Hematopoietic multipotent progenitor cell treated with erythropoietin and hydrocortisone succinate and interleukin-3 and kit ligand, for 8 days (in vitro differentiated cells): ENCODE measurements at places on chromosomes 3 and 15.
A peak's percentile ranks its signal among the peaks of the same experiment; 100 is the strongest.

GRCh38 chr3:150763841-150764483, 993 bp upstream of the SIAH2 start:
- DNase-seq, result no peak

DNA sequence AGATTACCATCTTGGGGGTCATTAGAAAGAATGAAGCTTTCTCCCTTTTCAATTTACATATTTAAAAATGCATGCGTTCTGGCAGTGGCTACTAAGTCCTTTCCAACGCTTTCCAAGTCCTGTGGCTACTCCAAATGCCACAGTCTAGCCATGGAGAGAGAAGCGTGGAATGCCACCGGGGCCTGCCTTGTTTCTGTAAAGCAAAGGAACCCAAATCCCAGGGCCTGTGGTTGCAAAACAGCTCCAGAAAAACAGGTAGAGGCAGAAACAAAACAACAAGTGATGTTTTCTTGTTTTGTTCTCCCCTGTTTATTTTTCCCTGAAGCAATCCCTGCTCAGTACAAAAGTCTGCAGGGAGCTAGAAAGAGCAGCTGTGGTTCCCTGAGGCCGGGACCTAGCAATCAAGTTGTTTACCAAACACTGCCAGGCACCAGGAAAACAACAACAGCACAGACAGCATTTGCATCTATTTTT, 85.5 kb downstream of the FOXP1 start:
- DNase-seq, result no peak

GRCh38 chr3:193333229-193333628, 45.3 kb downstream of the ATP13A5 start:
- no peak for DNase-seq

DNA sequence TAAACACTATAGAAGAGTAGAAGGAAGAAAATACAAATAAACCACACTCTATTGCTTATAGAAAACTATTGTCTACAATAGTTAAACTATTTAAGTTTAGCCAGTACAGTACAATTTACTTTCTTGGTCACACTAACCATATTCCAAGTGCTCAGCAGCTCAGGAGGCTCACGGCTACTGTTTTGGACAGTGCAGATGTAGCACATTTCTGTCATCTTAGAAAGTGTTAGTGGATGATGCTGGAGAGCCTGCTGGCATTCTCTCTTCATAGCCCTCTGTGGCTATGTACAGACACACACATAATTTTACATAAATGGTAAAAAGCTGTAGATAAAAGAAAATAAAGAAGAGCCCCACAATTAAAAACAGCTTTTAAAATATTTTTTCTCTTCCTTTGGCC, 23.8 kb downstream of the NUDT16 start:
- no peak for DNase-seq

- no peak for DNase-seq
Observed at GRCh38 chr3:33392703-33393125, 47.5 kb downstream of the UBP1 start.

- no peak for DNase-seq
Observed at GRCh38 chr3:152960684-152961083, 125.8 kb downstream of the P2RY1 start.

- DNase-seq, result no peak
Observed at GRCh38 chr3:114308830-114309229, 15.0 kb downstream of the TIGIT start.

- DNase-seq, result no peak
Observed at GRCh38 chr3:100075196-100075595, 39.1 kb downstream of the FILIP1L start.

- no peak for DNase-seq
Observed at GRCh38 chr15:99122831-99123712, 18.2 kb downstream of the SYNM start.

DNA sequence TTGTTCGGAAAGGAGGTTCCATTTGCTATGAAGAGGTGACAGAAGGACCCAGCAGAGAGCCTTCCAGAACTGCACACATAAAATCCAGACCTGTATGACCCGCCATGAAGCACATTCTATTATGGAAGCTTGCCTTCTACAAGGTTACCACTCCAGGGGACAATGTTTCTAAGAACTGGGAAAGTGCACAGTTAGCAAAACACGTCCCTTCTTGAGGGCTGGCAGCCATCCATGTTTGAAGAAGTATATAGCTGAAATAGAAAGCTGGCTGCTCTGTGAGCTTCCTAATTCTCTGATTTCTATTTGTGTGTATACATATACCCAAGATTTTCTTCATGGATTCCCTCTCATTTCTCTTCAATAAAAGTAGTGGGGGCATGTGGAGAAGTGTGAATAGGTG, 74.6 kb downstream of the CNTN3 start:
- DNase-seq, result no peak

GRCh38 chr15:40088929-40089755, 19.5 kb downstream of the BMF start:
- DNase-seq, result no peak

DNA sequence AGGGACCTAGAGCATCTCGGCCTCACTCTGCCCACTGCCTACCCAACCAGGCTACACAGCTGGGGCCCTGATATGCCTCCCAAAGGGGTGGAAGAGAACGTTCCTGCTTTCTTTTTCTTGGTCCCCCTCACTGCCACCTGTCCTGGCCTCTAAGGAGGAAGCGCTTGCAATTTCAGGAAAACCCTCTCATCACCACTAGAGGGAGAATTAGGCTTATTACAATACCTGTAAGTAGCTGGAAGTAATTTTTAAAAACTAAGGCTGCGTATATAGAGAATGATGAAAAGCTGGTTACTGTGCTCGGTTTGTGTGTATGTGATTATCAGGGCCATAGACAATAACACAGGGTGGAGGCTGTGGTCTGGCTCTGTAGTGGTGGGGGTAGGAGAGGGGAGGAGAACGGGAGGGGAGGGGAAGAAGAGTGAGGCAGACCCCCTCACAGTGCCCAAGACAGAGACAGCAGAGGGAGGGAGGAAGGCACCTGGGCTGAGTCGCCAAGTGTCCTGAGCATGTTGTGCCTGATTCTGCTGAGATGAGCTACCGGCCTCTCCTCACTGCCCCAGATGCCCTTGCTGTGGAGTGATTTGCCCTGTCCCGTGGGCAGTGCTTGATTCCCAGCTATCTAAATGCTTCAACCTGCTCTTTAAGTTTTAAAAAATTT, 3.3 kb downstream of the GABRG3 start:
- peak; percentile 7 for DNase-seq

- DNase-seq, result no peak
Observed at GRCh38 chr15:98296653-98297052, 336.1 kb downstream of the ARRDC4 start.

DNA sequence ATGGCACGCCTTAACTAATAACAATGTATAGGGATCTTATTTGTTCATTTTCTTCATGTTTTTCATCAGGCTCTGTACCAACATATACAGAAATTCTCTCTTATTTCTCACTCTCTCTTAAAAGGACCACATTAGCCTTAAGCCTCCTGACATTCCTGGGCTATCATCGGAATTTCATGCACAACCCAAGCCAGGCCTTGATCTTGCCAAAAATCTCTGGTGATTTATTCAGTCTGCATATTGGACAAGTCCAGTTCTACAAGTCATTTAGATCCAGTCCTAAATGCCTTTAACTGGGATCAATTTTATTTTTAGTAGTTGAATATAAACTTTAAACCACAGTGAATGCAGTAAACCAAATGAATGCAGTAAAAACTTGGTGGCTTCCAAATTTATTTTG, 385.4 kb downstream of the MECOM start:
- DNase-seq, result no peak

DNA sequence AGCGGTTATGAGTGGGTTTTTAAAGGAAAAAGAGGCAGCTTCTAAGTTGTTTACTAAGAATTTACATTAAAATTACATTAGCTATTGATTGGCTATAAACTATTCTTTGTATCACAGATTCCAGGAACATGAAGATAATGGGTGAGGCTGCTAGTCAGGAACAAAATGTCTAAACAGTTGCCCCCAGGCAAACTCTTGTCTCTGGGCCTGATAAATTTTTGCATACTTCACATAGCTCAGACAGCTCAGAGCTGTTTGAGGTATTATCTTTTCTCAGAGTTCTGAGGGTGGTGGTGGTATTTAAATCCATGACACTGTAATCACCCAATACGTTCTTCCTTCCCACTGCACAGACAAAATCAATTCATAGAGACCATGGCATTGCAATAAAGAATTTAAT, 2.1 kb upstream of the HACD2 start:
- peak; percentile 77 for DNase-seq

DNA sequence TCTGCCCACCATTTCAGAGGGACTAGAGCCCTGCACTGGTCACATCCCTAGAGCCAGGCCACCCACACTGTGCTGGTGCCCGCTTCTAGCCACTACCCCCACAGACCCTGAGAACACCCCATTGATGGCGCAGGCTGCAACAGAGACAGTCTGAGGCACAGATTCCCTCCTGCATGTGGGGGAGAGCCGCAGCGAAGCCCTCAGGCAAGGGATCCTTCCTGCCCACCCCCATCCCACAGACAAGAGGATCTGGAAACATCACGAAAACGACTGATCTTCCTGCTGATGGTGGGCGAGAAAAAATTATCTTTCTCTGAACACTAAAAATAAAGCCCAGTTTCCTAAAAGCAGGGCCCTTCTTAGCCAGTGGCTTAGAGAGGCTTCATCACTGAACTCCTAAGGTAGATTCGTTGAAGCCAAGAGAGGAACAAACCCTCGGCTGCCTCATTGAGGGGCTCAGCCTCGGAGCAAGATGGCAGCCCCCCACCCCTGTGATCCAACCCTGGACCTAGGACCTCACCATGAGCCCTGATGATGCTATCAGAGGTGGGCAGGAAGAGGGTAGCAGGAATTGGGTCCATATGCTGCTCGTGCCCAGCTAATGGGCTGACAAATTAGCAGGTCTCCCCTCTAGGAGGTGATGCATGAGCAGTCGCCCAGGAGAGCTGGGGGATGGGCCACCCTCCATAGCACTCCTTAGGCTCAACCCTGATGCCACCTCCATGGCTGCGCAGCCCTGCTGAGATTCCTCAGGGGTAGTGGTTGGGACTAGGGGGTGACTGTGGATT, 54.5 kb downstream of the CACNA2D2 start:
- DNase-seq, result no peak

GRCh38 chr3:43905157-43905556, 214.4 kb downstream of the ABHD5 start:
- no peak for DNase-seq

- peak; percentile 6 for DNase-seq
Observed at GRCh38 chr3:123194552-123194951, 7.2 kb upstream of the SEC22A start.

- DNase-seq, result no peak
Observed at GRCh38 chr3:4943549-4943948, 35.7 kb upstream of the BHLHE40 start.

- DNase-seq, result no peak
Observed at GRCh38 chr15:99015698-99016568, 8.3 kb upstream of the PGPEP1L start.

- no peak for DNase-seq
Observed at GRCh38 chr3:193134856-193135255, 106.2 kb upstream of the PLAAT1 start.

GRCh38 chr15:100111125-100112060, 230.4 kb downstream of the ADAMTS17 start:
- no peak for DNase-seq

DNA sequence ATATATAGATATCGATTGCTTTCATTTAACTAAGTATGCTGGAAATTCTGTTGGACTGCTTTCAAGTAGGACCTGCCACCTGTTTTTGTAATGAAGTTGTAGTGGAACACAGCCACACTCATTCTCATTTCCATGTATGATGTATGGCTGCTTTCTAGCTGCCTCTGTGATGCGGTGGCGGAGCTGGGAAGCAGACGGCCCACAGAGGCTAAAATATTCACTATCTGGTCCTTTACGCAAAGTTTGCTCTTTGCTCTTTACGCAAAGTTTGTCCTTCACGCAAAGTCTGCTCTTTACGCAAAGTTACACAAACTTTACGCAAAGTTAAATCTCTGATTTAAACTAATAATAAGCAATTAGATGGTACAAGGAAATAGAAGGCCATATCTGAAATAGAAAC, 91.5 kb downstream of the DLG1 start:
- no peak for DNase-seq

DNA sequence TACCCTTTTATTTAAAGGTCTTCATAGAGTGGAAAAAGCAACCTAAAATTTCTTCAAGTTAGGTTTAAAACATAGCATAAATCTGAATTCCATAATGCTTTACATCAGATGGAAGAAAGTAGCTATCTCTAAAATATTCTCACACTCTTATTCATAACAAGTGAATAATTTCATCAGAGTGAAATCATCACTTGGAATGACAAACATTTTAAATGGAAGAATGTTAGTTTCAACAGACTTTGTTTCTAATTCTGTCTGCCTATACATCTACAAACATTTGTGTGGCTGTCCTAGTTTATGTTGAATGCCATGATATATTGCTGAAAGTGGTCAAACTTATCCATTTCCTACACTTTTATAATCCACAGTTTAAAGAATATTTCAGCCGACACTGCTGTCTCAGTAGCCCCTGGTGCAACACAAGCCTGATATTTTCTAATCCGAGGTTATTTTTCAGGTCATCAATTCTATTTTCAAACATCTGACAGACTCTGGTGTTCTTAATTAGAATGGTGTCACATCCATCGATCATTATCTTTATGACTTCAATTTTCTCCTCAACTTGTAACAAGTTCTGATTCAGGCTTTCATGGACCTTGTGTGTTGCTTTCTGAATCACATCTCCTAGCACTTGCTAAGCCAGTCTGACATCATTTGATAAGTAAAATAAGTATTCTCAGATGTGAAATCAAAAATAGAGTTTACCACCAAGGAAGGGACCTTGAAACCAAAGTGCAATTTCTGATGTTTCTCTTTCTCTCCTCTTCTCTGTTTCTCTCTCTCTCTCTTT, 17.1 kb upstream of the CNTN3 start:
- no peak for DNase-seq

DNA sequence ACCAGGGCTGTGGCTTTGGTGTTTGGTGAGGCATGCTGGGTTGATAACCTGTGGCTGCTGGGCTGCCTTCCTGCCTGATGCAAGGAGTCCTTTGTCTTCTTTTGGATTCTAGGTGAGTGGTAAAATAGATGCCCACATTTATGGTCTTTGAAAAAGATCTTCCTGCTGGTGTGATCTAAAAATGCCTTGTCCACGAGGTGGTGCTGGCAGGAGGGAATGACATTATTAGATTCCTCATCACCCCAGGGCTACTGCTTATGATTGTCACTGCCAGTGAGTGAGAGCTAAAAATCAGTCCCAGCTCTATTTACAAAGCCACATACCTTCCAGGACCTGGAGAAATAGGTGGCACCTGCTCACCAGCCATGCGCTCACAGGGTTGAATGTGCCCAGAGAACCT, 355.5 kb upstream of the ROPN1 start:
- no peak for DNase-seq

DNA sequence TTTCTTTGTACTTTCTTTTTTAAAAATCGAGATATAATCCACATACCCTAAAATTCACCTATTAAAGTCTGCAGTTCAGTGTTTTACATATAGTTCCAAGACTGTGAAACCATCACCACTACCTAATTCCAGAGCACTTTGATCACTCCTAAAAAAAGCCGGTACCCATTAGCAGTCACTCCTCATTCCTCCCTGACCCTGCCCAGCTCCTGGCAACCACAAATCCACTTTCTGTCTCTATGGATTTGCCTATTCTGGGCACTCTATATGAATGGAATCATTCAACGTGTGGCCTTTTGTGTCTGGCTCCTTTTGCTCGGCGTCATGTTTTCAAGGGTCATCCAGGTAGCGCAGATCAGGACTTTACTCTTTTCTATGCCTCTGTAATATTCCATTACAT, 17.3 kb downstream of the TRPM1 start:
- DNase-seq, result no peak

GRCh38 chr3:172152874-172153273, 113.5 kb downstream of the FNDC3B start:
- DNase-seq, result no peak
